ENCODE measurements at places on chromosomes 3 and 15.
A peak's percentile ranks its signal among the peaks of the same experiment; 100 is the strongest.

DNA sequence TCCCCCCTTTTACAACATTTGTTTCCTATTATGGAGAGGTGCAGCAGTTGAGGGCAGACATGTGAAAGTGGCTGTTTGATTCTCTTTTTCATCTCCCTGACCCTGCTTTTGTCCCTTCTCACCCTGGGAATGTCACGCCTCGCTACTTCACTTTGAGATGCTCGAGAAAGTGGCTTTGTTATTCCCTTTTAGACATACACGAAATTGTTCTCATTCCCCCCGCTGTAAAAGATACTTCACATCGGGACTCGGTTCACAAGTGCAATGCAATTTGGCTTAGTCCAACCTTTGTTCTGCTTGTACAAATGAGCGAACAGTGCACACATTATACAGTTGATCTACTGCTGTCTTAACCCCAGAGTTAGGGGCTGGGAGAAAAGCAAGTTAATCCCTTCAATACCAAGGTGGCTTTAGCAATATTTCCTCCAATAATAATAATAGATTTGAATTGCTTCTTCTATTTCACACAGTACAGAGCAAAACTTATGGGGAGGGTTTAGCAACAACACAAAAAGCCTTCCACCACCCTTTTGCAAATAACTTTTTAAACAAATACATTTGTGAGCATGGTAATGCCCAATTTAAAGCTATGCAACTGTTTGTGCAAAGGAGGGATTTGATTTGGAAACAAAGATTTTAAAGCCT, 5.7 kb upstream of the FOXB1 start:
- DNase-seq: no peak

DNA sequence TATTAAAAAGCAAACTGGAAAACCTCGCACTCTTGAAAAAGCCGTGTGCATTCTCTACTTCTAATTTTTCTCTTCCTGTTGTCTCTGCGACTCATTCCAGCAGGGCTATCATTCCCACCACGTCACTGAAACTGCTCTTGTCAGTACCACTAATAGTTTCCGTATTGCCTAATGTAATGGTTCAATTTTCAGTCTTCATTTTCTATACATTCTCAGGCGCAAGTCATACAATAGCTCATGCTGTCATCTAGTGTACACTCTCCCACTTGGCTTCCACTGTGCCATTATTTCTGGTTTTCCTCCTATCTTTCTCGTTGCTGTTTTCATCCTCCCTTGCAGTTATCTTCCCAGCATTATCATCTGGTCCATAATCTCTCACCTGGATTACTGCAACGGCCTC, 160.2 kb downstream of the SPATA16 start:
- no peak for DNase-seq

GRCh38 chr15:84826369-84826823, 9.2 kb downstream of the ALPK3 start:
- no peak for DNase-seq

DNA sequence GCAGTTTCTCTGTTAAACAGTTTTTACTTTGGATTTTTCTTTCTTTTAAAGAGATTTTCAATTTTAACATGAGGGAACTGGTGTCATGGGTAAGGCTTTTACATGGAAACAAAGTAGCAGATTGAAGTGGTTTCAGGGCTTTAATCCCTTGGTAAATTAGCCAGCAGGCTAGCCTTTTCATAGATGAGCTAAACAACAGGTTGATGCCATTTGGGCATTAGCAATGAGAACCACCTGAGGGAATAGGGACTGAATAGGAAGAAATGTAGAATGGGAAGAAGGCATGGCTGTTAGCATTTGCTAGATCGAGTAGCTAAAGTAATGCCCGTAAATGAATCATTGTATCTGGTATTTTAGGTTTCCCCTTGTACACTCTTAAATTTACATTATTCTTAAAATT, 165.5 kb upstream of the MLF1 start:
- DNase-seq: no peak

DNA sequence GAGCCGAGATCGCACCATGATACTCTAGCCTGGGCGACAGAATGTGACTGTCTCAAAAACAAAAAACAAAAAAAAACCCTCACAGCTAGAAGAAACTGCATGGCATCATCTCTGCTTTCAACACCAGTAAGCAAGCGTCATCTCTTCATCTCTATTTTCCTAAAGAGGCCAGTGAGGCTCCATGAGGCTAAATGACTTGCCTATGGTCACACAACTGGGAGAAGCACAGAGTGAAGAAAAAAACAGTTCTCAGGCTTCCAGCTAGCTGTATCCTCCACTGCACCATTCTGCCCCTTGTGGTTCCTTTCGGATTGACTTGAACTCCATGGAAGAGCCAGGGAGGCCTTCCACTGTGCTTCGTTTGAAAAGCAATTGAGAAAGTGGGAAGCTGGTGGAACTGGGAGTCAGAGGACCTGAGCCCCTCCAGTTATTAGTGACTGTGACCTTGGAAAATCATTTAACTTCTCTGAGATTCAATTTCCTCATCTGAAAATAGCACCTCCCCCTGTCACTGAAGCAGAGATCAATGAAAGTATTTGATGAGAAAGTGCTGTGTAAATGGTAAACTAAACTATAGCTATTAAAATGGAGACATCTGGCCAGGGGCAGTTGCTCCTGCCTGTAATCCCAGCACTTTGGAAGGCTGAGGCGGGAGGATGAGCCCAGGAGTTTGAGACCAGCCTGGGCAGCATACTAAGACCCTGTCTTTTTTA, 32.1 kb upstream of the DENND4A start:
- peak; percentile 73 for DNase-seq

GRCh38 chr3:153315781-153316180, 153.8 kb downstream of the RAP2B start:
- DNase-seq: no peak

DNA sequence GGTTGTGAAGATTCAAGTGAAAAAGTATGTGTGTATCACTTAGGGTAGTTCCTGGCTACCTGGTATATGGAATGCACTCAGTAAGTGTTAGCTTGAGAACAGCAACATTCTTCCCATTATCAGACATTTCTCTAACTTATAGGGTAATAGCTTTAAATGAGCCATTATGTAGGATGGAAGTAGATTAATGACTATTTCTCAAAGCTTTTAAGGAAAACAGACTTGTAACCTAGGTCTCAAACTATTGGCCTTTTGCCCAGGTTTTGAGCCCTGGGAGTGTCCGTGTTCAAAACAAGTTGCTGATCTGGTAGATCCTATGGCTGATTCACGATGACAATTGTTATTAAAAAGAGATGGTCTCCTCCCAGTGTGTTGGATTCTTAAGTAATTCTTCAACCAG, 129.1 kb upstream of the UMPS start:
- no peak for DNase-seq

- DNase-seq: no peak
Observed at GRCh38 chr15:50350621-50351020, 4.4 kb downstream of the GABPB1 start.

GRCh38 chr15:60134609-60135008, 130.5 kb downstream of the FOXB1 start:
- DNase-seq: no peak

DNA sequence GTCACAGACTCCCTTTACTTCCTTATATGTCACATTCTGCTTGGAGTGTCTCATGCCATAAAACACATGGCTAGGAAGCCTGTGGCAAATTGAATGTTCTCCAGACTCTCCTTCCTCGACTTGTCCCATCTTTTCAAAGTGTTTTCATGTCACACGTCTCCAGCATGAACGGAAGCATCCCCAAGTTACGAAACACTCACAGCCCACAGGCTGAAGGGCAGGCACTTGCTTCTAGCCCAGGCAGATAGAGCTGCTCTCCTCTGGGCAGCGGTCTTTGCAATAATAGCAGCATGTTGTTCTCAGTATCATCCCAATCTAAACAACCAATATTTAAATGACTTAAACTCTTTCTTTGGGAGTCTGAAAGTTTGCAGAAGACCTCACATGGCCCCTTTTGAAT, 85.3 kb upstream of the ADAMTS9 start:
- DNase-seq: no peak

DNA sequence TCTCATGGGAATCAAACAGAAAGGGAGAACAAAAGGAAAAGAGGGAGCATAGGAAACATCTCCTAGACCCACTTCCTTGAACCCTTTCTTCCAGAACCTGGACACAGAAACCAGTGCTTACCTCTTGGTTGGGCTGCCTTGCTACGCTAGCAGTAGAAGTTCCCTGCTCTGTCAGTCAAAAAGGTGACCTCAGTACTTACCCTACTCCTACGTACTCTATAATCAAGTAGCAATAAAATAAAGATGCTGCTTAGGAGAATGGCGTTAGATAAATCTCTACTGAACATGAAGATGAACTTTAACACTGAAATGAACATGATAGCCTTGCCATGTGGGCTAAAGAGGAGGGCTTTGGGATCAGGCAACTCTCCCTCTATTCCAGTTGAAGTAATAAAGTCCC, 7.4 kb downstream of the VEPH1 start:
- no peak for DNase-seq

GRCh38 chr15:77058468-77058867, 12.4 kb downstream of the TSPAN3 start:
- DNase-seq: no peak

DNA sequence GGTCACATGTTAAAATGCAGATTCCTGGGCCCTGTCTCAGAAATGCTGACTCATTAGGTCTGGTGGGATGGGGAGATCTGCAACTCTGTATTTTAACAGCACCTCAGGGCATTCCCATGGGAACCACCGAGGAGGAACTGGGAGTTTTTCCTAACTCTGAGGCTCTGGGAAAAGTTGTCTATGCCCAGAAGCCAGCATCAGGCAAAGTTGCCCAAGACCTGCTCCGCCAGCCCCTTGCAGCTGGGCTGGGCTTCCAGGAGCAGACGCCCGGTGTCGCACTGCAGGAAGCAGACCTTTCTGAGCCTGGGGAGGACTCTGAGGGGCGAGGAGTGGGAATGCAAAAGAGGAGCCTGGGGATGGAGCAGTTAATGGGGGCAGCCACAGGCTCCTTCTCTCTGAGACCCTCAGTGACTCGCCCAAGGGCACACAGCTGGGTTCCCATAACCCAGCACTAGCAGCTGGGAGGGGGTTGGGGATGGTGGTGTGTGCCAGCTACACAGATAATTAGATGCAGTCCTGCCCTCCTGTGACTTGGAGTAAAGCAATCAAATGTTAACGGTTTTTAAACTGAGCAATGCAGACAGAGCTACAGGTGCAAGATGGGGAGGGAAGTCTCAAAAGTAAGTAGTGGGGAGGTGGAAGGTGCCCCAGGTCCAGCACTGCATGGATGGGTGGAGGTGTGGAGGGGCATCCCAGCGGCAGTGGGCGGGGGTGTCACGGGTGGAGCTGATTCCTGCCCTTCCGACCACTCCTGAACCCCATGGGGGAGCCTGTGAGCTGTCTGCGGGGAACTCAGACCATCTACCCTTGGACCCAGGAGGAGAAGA, 100.4 kb downstream of the LSM3 start:
- DNase-seq: no peak
